Natural killer cell treated with Interleukin-12 subunit alpha and Interleukin-12 subunit beta and Interleukin-15 and Interleukin-18, amount 100 ng/mL, for 72 hours (primary cell): ENCODE measurements at places on chromosomes 7 and 10. TPM values are rescaled to one million over a fixed set of nuclear protein-coding genes. Genes with fewer than 3 reads are reported as not detected.

DNA sequence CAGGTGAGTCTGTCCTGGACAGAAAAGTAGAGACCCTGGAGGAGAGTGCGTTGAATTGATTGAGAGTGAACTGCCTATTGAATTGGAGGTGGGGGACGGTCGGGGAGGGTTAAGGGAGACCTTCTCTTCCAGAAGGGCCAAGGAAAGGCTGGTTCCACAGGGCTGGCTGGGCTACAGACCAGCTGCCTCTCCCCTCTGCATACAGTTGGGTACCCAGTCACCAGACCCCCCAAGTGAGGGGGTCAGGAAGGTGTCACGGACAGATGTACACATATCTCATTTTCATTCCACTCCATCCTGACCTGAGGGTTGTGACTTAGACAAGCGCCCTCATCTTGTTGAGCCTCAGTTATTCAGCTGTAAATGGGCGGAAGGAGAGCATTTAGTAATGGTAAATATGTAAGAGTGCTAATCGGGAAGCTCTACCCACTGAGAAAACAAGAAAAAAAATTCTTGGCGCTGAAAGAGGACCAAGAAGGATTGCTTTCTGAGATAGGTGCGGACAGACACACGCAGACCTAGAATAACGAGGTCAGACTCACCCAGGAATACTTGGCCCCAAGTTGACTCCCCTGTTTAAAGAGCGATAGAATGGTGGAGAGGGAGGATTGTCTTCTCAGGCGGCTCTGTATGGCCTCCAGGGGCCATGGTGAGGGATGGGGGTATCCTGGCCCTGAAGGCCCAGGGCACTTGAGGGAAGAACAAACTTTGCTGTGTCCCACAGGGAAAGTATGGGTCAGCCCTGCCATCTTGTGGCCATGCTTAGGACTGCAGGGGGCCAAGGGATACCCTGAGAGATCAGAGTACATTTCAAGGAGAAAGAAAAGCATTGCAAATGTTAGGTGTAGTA is 7.2 kb upstream of the MBL2 start:
- H3K36me3 ChIP-seq, result no peaks in the 10 kb centered on the region
- no peak overlapping the region for H3K27ac ChIP-seq
- H3K4me3 ChIP-seq, result no peak overlapping the region
- peaks cover 6% of the 10 kb centered on the region for H3K27me3 ChIP-seq
- no peak for DNase-seq

GRCh38 chr7:70894799-70895198 is 237.1 kb upstream of the GALNT17 start:
- no peaks in the 10 kb centered on the region for H3K4me1 ChIP-seq
- no peaks in the 10 kb centered on the region for H3K27me3 ChIP-seq
- no peak for DNase-seq
- H3K27ac ChIP-seq, result no peak overlapping the region

- H3K36me3 ChIP-seq, result peaks cover 14% of the 10 kb centered on the region
These were observed 50.1 kb downstream of the PDGFA start for GRCh38 chr7:469563-469961.

- no peak overlapping the region for H3K4me3 ChIP-seq
- H3K4me1 ChIP-seq, result peaks cover 36% of the 10 kb centered on the region
- H3K27ac ChIP-seq, result peak overlapping the region; percentile 31
- H3K27me3 ChIP-seq, result no peaks in the 10 kb centered on the region
- peaks cover 18% of the 10 kb centered on the region for H3K36me3 ChIP-seq
These were observed 125.9 kb downstream of the PIP4K2A start for GRCh38 chr10:22588462-22588861.

DNA sequence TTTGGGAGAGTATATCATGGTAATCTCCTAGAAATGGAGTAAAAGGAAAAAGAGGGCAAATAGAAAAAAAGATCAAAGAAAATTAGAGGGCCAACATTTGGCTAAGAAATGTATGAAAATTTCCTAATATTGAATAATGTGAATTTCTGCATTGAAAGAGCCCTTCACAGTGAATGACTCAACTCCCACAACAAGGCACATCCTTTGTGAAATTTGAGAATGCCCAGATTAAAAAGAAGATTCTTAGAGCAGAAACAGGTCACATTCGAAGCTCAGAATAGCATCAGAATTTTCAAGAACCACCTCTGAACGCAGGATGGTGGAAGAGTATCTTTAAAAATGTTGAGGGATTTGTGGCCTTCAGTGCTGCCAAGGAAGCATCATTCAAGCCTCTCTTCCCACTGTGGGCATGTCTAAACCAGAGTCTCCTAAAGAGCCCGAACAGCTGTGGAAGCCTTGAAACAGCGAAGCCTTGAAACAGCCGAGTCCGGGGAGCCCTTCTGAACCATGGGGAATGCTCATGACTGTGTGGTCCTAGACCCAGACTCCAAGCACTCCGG is 43.6 kb downstream of the GUSB start:
- no peak overlapping the region for H3K27ac ChIP-seq
- DNase-seq, result no peak

GRCh38 chr7:90752051-90752450 is 155.9 kb downstream of the CDK14 start:
- no peak overlapping the region for H3K4me3 ChIP-seq
- no peak for DNase-seq
- no peaks in the 10 kb centered on the region for H3K36me3 ChIP-seq
- H3K27ac ChIP-seq, result no peak overlapping the region

DNA sequence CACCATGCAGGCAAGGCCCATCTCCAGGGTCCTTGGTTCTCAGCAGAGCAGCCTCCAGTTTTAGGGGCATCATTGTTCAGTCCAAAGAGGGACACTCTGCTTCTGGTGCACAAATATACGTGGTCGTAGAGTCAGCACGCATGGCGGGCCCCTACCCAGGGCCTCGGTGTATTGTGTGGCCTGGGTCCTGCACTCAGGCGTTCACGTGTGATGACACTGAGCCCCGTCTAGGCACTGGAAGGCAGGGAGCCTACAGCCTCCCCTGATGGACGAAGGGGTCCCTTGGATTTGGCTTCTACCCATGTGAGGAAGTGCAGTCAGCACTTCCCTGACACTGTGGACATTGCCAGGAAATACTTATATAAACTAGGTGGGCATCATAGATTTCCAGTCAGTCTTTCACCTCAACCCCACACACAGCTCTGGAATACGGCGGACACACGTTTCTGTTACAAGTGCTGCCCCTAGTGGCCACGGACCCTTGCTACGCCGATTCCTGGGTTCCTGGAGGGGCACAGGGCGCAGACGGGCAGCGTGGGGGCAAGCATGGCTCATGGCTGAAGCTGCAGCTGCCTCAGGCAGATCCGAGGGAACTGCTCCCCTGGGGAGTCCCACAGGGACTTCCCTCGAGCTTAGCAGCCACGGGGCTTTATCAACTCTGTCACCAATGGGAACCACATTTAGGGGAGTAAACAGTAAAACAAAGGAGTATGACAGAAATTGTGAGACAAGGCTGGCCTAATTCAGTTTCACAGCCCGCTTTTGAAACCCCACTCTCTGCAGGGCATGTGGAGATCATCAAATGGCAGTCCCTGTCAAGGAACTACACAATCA is 25.4 kb downstream of the AIFM2 start:
- H3K36me3 ChIP-seq, result no peaks in the 10 kb centered on the region
- no peak for DNase-seq
- no peaks in the 10 kb centered on the region for H3K4me1 ChIP-seq
- no peak overlapping the region for H3K4me3 ChIP-seq

- H3K27ac ChIP-seq, result no peak overlapping the region
- H3K27me3 ChIP-seq, result no peaks in the 10 kb centered on the region
- H3K36me3 ChIP-seq, result no peaks in the 10 kb centered on the region
- H3K4me1 ChIP-seq, result peaks cover 13% of the 10 kb centered on the region
- no peak overlapping the region for H3K4me3 ChIP-seq
- no peak for DNase-seq
These were observed 50.5 kb downstream of the SH3PXD2A start for GRCh38 chr10:103804871-103805270.

- H3K27ac ChIP-seq, result no peak overlapping the region
- peaks cover 2% of the 10 kb centered on the region for H3K27me3 ChIP-seq
- H3K4me3 ChIP-seq, result no peak overlapping the region
- H3K36me3 ChIP-seq, result no peaks in the 10 kb centered on the region
- no peak for DNase-seq
These were observed 308.3 kb downstream of the PARD3 start for GRCh38 chr10:34506786-34507185.

DNA sequence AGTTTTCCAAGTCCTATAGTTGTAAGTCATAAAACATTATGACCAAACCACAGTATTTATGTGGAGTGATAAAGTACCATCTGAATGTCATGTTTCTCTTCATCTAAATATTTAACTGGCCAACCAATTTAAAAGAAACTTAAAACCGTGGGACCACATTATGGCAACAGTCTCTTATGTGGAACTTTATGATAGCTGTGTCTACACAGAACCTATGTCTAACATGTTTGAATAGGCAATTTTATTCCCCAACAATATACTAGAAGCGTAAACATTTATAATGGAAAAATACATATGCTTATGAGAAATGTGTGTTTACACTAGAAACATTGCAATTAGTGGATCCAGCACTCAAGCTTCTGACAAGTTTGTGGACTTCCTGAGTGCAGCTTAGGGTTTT is 680.7 kb downstream of the REEP3 start:
- no peak overlapping the region for H3K4me3 ChIP-seq
- no peak overlapping the region for H3K27ac ChIP-seq
- DNase-seq, result no peak
- H3K4me1 ChIP-seq, result no peaks in the 10 kb centered on the region

The ATOH7 gene
- not detected for total RNA-seq
